ENCODE measurements at places on chromosomes 12 and 14.

- DNase-seq: no peak
Observed at GRCh38 chr12:780750-781379, 28.5 kb downstream of the WNK1 start.

DNA sequence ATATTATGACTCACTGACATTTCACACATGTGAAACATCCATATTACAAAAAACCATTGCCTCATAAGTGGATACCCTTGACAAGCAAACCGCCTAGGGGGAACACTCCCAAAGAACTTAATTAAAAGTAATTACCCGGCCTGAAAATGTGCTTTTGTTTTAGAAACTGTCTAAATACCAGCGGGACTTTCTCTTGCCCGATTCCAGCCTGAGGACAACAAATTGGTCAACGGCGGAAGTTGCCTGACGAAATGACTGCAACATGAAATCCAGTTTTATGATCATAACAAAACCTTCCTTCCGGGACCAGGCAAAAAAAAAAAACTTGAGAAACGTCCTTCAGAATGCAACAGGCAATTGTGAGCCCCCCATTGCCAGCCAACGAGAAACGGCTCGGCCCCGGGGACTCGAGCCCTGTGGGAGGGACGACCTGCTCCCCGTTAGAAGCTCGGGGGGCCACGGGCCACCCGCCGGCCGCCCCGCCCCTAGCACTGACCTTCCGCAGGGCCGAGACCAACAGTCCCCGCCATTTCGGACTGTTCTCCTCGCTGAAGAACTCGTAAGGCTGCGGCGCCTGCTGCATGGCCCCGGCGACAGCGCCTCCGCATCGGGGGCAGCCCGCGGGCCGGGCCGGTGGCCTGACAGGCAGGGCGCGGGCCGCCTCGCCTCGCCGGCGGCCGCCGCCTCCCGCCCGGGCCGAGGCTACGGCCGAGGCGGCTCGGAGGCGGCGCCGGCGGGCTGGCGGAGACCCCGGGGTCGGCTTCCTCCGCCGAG, 490 bp downstream of the SOS2 start:
- DNase-seq: no peak

DNA sequence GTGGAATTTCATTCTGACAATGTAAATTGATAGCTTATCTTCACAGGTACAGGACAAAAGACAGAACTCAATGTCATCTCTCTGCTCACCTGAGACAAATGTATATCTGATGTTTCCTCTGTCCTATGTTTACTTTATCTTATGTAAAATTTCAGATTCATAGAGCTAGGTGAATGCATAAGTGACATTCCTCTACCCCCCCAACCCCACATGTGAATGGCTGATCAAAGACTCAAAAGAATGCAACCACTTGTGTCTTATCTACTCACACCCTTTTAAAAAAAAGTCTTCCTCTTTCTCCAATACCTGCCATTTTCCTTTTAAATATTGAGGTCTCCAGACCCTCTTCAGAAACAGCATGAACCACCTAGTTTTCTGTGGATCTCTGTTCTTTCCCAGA, 736.6 kb upstream of the SEL1L start:
- DNase-seq: no peak

DNA sequence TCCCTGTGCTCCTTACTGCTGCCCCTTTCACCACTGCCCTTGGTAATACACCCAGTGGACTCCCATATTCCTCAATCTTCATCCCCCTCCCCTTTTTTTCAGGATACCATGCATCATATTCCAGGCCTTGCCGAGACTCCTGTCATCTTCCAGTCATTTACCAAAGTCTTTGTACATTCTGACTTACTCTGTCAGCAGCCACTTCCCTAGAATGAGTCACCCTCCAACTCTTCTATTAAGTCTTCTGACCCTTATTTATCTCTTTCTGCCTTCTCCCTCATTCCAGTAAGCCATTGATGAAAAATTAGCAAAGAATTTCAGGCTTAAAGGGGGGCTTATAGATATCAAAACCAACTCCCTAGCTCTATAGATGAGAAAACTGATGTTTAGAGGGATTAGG, 128.0 kb downstream of the STXBP6 start:
- DNase-seq: peak; percentile 16

GRCh38 chr12:98744680-98745079, 99.6 kb downstream of the APAF1 start:
- DNase-seq: no peak

DNA sequence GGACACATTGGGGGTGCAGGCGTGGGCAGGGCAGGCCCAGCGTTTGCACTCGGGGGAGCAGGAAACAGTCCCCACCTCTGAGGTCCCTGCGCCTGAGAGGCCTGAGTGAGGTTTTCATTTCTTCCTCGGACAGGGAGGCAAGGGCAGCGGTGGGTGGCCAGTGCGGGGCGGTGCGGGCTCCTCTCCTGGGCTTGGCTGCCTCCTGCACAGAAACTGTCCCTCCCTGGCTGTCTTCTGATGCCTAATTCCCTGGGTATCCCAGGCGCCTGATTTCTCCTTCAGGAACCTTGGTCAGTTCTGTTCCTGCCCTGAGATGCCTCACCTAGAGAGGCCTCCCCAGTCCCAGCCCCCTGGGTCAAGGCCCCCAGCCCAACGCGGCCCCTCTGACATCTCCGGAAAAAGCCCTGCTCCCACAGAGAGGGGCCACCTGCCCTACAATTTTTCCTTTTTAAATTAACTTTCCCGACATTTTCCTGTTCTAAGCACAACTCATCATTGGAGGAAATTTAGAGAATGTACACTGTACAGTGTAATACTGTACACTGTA, 260.3 kb downstream of the ADGRD1 start:
- no peak for DNase-seq

DNA sequence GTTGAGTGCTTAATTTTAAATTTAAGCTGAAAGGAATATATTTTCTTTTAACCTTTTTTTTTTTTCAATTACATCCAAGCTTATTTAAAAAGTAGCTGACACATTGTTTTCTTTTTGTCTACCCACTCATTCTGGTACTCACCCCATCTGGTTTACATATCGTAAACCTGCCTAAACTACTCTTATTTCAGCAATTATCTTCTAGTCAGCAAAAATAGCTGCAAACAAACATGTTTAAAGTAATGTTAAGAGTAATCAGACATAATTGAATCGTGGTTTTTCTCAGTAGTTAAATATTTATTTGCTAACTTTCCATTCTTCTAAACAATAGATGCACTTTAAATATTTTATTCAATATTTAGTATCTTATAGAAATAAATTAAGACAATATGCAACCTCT, 492.7 kb upstream of the MGAT4C start:
- DNase-seq: no peak

GRCh38 chr12:47849261-47849660, 29.6 kb upstream of the HDAC7 start:
- DNase-seq: no peak

GRCh38 chr12:123057513-123058265, 77.2 kb downstream of the ARL6IP4 start:
- no peak for DNase-seq

DNA sequence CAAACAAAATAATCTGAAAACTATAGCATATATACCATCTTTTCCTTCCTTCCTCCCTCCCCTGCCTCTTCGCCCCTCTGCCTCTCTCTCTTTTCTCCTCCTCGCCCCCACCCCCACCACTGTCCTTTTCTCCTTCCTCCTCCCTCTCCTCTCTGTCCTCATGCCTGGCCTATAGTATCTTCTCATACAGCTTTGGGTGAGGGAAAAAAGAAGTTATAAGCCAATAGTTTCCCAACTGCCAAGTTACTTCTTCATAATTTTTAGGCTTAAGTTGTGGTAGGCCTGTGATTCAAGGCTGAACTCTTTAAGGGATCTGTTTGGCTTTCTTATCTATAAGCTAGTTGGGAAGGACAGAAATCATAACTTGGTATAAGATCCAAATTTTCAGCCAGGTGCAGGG, 9.1 kb downstream of the TMED10 start:
- no peak for DNase-seq

- no peak for DNase-seq
Observed at GRCh38 chr12:1896964-1897363, 21.5 kb downstream of the CACNA2D4 start.

DNA sequence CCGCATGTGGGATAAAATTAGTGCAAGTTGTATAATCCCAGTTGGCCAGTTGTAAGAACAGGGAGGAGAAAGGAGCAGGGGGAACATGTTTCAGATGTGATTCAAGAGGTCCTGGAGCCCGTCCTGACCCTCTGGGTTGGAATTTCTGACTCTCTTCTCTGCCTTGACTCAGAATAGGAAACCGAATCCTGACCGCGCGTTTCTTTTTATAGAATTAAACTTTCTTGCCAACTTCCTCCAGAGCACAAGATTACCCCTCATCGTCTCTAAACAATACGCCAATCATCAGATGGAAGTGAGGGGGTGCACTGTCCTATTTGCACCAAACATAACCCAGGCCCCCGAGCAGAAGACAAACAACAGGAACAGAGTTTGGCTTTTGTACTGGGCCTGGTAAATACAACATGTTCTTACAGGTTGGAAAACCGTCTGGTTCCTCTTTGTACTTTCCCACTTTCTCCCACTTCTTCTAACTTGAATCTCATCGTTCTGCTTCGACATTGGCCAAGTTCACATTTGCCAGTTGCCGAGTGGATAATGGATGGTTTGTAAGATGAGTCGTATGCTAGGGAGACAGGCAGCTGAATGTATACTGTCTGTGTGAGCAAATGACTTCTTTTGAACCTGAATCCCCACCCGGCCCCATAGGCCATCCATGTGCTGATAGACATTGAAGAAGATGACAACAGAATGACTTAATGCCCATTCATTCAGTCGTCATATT, 42.6 kb upstream of the MED13L start:
- peak; percentile 90 for DNase-seq

- DNase-seq: no peak
Observed at GRCh38 chr12:132161796-132162507, 17.7 kb downstream of the NOC4L start.

DNA sequence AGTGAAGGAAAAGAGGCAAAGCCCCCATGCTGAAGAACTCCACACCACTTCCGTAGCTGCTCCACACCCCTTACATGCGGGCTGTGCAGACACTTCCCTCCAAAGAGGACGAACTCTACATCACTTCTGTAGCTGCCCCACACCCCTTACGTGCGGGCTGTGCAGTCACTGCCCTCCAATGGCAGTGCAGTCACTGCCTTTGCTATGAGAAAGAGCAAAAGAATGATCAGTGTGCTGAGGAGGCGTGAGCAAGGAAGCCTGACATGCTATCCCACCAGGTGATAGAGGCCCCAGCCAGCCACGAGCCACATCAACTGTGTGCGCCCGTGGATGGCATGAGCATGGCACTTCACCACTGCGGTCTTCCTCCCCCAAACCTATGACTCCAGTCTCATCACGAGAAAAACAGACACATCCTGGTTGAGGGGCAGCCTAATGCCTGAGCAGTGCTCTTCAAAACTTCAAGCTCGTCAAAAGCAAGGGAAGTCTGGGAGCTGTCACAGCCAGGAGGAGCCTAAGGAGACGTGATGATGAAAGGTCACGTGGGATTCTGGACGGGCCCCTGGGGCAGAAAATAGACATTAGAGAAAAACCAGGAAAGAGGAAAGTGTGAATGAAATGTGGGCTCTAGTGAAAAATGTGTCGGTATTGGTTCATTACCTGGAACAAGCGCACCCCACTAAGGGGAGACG, 60.8 kb upstream of the C14orf180 start:
- no peak for DNase-seq

DNA sequence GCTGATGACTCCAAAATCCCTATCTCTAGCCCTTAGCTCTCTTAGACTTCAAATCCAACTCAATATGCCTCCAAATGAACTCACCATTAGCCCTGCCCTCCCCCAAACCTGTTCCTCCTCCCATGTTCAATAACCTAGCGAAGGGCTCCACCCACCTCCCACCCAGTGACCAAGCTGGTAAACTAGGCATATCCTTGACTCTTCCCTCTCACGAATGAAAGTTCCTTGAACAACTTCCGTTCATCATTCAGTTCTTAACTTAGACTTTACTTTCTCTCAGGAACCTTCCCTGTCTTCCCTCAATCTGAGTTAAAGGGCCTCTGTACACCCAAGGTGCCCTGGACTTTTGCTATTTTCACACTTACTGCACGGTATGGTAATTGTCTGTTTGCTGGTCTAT, 1.9 kb upstream of the KLHDC1 start:
- no peak for DNase-seq

- no peak for DNase-seq
Observed at GRCh38 chr12:23631786-23632377, 317.6 kb downstream of the SOX5 start.

DNA sequence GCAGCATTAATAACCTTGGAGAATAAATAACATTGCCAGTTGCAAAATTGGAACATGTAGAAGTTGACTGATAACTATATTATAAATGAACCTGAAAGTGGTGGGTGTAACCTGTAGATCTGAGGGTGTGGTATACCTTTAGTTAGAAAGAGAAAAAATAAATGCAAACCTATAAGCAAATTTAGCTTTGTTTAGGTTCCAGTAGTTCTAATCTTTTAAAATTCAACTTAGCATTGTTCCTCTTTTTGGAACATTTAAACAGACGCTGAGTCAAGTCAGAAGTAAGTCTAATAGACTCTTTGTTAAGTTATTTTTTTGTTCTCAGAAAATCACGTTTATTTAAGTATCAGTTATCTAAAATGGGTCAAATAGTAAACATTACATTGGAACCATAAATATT, 120.0 kb downstream of the DNAI7 start:
- no peak for DNase-seq

DNA sequence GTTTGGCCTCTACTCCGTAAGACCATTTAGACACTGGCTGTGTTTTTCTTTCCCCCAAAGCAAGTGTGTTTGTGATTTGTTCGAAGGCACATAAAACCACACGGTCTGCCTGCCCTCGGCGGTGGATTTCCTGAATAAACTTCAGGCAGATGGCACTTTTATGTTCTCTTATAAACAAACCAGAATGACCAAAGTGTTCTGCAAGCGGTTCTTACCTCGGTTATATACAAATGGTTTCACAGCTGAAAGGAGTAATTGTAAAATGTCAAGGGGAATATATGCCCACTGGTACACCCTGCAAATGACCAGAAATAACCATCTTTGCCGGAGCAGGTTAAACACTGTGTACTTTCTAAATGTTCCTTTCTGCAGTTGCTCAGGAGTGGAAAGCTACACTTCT, 1475.8 kb upstream of the TMEM132C start:
- DNase-seq: no peak

GRCh38 chr14:31051511-31051910, 25.3 kb upstream of the STRN3 start:
- no peak for DNase-seq

GRCh38 chr12:77891518-77892147, 60.9 kb downstream of the NAV3 start:
- DNase-seq: no peak

GRCh38 chr12:42186793-42187192, 42.1 kb upstream of the GXYLT1 start:
- DNase-seq: no peak

Data from skeletal muscle cell (primary cell).